ENCODE measurements at places on chromosomes 5 and 9.

GRCh38 chr5:146944764-146945616, 66.4 kb upstream of the PPP2R2B start:
- DNase-seq = no peak

DNA sequence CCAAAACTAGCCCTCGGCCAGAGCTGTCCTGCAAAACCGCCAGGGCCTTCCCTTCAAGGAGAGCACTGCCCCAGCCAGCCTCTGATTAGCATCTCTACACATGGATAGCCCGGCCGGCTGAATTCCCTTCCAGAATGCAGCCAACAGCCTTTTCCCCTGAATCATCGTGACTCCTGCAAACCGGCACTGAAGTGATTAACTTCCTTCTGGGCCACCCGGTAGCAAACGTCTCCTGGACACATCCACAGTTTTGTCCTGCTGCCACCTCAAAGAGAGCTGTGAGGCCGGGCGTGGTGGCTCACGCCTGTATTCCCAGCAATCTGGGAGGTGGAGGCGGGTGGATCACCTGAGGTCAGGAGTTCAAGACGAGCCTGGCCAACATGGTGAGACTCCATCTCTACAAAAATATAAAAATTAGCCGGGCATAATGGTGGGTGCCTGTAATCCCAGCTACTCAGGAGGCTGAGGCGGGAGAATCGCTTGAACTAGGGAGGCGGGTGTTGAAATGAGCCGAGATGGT, 21.1 kb upstream of the EEIG1 start:
- no peak for DNase-seq

DNA sequence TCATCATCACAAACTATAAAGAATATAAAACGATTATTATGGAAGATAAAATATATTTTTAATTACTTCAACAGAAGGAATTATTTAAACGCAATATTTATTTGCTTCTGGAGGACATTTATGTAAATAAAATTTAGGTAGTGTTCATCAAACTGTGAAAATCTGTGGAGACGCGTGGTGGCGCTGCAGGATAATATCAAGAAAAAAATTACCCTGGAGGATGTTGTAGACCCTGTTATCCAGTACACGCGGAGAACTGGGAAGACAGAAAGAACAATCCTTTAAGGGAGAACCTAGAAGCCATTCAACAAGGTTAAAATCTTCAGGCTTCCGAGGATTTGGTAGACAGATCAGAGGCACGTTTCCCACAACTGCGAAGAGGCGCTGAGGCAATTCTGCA, at the start of gene PCDHB12:
TSS of gene PCDHB12 (plus strand) at position 242 of the 400 bp plus-strand sequence. CDS start 189 bp downstream, outside the sequence.
- no peak for DNase-seq

GRCh38 chr5:69484891-69485290, 7.7 kb upstream of the OCLN start:
- DNase-seq = no peak

- DNase-seq = no peak
Measured at GRCh38 chr5:37198842-37199241, 50.3 kb downstream of the CPLANE1 start.

DNA sequence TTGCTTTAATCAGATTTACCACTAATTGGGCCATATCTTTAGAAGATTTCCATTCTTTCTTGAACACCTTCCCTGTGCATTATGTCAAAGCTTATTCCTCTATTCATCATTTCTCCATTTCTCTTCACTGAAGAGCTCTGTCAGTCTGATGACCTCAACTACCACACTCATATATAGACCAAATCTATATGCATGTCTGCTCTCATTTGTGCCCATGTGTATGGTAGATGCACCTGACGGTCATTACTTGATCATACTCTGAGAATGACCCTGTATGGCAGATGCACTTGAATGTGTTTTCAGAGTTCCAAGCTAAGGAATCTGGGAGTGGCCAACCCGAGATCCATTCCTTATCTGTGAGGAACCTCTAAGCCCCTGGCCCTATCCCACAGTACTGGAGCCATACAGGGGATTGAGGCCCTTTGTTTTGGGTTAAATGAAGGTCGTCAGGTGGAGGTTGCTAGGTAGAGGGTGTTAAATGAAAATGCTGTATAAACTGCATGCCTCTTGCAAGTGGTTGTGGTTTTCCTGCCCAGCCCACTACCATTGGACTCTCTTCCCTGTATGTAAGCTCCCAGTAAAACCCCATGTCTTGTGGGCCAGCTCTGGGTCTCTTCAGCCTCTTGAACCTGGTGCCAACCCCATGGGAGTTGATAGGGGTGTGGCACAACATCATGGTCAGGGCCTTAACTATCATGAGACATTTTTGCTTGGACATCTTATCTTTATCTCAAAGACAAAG, 229.5 kb downstream of the KIAA0825 start:
- DNase-seq = no peak

DNA sequence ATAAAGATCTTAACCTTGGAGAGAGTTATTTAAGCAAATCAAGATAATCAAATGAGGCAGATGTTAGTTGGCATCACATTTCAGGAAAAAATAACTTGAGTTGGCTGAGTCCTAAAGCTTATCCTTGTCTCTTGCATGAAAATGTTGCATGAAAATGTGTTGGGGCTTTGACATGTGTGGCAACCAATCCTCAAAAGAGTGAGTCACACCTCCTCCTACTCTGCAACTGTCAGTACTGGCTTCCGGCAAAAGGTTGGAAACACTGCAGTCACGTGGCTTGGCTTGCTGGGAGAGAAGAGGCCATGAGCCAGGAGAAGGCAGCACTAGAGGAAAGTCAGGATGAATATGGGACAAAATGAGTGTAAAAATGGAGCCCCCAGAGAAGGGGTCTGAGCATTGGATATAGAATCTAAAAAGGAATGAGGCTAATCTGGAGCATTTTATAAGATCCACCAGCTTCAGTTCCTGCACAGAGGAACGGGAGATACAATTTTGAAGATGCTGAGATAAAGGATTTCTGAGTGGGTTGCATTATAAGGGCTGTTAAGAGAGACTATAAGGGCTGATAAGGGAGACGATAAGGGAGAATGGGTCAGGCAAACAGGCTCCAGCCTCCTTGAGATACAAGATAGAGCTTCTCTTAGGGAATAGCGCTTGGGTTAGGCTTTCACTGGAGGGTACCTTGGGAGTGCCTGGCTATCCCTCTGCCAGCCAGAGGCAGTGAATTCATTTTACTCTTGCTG, 43.1 kb downstream of the SPATA31D1 start:
- no peak for DNase-seq

GRCh38 chr9:117823576-117823975, 119.4 kb downstream of the TLR4 start:
- no peak for DNase-seq

DNA sequence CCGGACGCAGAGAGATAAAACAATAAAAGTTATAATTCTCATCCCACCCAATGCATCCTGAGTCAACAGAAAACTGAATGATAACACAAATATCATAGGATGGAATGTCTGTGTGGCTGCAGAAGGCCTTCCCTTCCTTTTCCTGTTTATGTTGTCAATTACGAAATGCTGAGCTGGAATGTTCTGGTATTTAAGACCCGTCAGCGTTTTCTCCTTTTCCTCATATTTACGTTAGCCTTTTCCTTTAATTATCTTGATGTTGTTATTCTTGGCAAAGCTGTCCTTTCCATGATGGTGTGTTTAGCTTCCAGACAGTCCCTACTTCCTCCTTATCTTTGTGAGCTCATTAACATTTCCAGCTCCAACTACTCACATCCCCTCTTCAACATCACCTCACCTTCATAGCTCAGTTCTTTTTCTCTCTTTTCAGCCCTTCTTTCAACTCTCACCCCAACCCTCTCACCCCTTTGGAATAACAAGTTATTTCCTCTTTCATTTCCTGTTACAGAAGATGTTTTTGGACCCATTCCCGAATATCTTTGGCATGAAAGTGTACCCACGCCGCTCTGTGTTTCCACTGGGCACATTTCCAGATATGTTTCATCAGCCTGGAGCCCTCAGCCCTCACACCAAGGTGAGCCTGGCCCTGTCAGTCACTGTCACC, 221.6 kb downstream of the NR2F1-AS1 start:
- DNase-seq = no peak

DNA sequence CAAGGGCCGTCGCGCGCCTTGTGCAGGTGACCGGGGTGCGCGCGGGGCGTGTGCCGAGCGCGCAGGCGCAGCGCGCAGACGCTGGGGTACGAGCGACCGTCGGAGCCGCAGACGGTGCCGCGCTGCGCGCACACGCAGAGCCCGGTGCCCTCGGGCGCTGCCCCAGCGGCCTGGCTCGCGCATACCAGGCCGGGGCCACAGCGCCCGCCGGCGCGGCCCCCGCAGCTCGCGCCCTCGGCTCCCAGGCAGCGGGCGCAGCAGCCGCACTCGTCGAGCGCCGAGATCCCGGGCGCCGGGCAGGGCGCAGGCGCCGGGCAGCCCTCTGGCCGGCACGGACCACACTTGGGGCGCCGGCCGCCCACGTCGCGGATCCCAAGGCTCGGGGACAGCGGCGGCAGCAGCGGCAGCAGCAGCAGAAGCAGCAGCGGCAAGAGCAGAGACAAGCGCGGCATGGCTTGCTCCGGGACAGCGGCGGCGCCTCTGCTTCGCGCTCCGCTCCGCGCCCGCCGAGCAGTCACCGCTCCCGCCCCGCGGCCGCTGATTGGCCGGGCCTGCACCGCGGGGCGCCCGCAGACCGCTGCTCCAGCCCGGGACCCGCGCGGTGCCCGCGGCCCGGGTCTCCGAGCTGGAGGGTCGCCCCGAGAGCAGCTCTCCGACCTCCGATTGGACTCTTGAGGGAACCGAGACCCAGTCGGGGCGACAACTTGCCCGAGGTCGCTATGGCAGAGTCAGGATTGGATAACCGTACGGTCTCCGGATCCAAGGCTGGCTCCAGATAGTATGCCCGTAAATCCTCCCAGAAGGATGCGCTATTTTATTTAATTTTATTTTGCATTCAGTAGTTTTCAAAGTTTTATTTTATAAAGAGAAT, at the start of gene IGFBPL1:
TSS of gene IGFBPL1 (minus strand) at position 482 of the 871 bp plus-strand sequence. CDS start at position 452, 30 bp downstream.
- no peak for DNase-seq

DNA sequence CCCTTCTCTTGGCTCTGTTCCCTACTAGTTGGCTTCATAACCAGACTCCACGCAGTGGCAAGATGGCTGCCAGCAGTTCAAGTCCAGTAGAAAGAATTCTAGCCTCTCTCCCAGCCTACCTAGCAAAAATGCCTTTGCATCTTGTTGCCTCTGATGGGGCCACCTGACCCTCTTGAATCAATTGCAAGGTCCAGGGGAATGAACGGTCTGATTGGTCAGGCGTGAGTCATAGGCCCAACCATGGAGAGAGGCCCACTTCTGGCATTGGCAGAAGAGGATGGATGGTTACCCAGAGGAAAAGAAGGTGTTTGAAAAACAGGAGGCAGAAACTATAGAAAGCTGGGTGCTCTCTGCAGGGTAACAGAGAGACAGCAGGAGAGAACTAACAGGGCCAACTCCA, 622.6 kb downstream of the CCDC171 start:
- no peak for DNase-seq

GRCh38 chr5:65172486-65173129, 309.1 kb downstream of the ADAMTS6 start:
- no peak for DNase-seq

- DNase-seq = no peak
Measured at GRCh38 chr5:80926979-80927656, 33.0 kb upstream of the RASGRF2 start.

- no peak for DNase-seq
Measured at GRCh38 chr5:150149618-150150017, 6.0 kb downstream of the PDGFRB start.

GRCh38 chr9:135039266-135039870, 48.1 kb upstream of the OLFM1 start:
- DNase-seq = no peak

DNA sequence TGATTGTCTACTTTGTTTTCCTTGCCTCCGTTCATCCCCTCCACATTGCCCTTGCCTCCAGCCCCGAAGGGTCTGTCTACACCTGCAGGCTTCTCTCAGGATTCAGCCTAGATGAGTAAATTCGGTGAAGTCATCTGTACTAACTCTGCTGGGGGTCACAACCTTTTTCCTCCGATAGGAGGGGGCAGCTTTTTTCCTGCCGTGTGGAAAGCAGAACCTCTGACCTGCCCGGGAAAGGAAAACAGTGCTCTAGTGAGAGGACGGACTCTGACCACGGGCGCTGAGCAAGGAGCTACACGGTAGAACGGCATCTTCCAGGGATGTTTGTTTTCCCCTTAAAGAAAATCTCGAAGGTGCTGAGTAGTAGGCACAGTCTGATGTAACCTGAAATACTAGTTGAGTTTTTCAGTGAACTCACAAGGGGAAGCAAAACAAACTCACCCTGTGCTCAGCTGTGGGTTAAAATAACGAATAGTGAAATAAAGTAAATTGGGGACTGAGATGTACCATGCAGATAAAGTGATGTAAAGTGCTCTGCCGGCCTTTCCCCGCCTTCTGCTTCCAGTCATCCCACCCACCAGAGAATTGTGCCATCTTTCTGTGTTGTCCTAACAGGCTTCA, 281.8 kb downstream of the AOPEP start:
- DNase-seq = no peak

DNA sequence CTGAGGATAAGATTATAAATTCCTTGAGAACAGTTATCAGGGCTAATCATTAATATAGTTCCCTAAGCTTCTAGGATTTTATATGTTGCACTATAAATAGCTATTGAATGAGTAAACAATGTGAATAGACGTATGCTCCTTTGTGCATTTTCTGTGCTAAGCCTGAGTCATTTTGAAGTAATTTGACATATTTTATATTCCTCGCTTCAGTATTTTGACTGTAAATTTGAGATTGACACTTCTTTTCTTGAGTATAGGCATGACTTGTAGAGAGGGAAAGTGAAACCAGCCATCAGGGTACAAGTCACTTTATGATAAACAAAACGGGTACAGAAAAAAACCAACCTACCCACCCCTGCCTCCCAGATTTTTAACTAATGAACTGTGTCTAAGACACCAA, 367.7 kb upstream of the PRR16 start:
- DNase-seq = no peak

DNA sequence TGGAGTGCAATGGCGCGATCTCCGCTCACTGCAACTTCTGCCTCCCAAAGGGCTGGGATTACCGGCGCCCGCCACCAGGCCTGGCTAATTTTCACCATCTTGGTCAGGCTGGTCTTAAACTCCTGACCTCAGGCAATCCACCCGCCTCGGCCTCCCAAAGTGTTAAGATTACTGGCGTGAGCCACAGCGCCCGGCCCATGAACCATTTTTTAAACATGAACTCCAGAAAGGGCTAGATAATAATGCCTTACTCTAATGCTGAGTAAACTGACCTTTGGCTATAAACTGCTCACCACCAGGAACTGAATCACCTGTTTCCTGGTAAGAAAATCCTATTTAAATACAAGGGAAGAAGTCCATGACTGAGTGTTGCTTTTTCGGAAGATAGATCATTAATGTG, 23.2 kb upstream of the DAB2 start:
- DNase-seq = no peak

- no peak for DNase-seq
Measured at GRCh38 chr9:92393686-92394085, 10.7 kb downstream of the OGN start.

DNA sequence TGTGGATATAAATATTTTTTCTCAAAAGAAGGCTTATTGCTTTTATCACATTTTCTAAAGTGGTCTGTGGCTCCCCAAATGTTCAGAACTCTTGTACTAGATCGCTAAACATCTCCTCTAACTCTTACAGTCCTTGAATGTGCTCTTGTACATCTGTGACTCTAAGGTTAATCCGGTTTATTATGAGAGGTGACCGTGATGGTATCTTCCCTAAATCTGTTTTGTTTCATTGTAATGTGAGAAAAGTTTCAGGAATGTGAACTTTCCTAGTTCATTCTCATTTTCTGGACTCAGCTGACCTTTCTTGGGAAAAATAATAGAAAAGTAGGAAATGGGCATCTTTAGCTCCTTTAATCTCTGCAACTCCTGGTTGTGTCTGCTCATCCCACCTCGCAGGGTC, 94.5 kb upstream of the CD180 start:
- DNase-seq = no peak

All from Panc1 (cell line).